Activated CD8-positive, alpha-beta memory T cell treated with anti-CD3 and anti-CD28 coated beads, Interleukin-2, amount 10 ng/mL, durations not matched to agents 7 days and 5 days (primary cell): ENCODE measurements at places on chromosomes 3 and 15. TPM values are rescaled to one million over a fixed set of nuclear protein-coding genes. Genes with fewer than 3 reads are reported as not detected.

DNA sequence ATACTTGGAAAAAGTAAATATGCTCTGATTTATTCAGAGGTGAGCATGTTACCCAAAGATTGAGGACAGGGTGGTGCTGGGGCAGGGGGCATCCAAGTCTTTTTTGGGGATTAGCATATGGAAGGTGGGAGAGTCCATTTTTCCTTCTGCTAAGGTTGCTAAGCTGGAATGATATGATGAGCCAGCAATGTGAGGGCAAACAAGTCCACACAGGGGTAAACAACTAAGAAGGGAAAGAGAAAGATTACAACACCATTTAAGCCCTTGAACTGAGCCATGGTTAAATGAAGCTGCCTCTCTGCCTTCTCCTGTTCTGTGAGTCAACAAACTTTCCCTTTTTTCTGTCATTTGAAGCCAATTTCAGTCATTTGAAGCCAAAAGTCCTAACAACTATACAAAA is 89.0 kb downstream of the RPL22L1 start:
- DNase-seq: no peak

- no peak for DNase-seq
Measured at GRCh38 chr3:106631373-106632108, 745.7 kb upstream of the CCDC54 start.

RPL22L1 gene
- total RNA-seq: 149 TPM

- DNase-seq: peak; percentile 70
Measured at GRCh38 chr15:70083946-70084345, 13.8 kb downstream of the TLE3 start.

GRCh38 chr3:14869917-14870782 is 51.4 kb downstream of the FGD5 start:
- DNase-seq: no peak

DNA sequence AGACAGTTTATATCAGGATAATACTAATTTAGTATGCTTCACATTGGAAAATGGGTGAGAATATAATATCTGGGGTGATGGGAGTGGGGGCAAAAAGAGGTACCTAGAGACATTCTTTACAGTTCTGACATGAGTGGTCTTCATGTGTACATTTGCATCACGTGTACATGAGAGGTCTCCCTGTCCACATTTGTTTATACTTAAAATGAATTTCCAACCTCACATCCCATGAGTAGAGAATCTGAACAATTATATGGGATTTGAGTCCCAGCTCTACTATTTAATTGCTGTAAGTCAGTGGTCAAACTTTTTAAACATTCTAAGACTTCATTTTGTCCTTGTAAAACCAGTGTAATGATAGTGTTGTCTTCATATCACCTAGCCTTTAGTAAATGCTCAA is 408.4 kb downstream of the NAALADL2 start:
- no peak for DNase-seq

GRCh38 chr3:4805662-4806061 is 173.6 kb upstream of the BHLHE40 start:
- DNase-seq: peak; percentile 72

GOLGA6A gene
- not detected for total RNA-seq

SEC11A gene
- 122 TPM for total RNA-seq

- DNase-seq: peak; percentile 53
Measured at GRCh38 chr3:88150371-88150770, 612 bp downstream of the C3orf38 start.

LSMEM2 gene
- total RNA-seq: not detected

GADL1 gene
- total RNA-seq: not detected
